ENCODE measurements at places on chromosomes 7 and 10.

- no peak for DNase-seq
Measured at GRCh38 chr7:128399991-128400390, 9.8 kb downstream of the IMPDH1 start.

DNA sequence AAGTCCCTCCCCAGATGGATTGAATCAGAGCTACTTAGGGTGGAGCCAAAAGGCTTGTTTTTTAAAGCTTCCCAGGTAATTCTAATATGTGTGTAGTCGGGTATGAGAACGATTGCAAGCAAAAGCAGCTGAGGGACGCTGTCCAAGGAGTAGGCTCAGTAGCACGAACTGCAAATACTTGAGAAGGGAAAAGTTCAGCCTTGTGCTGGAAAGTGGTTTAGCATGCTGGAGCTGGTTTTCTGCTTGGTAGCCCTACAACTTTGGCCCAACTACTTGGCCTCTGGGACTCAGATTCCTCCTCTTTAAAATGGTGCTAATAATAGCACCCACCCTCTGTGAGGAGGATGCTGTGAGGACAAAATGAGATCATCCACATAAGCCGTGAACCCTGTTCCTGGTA is 76.2 kb downstream of the AHR start:
- no peak for DNase-seq

DNA sequence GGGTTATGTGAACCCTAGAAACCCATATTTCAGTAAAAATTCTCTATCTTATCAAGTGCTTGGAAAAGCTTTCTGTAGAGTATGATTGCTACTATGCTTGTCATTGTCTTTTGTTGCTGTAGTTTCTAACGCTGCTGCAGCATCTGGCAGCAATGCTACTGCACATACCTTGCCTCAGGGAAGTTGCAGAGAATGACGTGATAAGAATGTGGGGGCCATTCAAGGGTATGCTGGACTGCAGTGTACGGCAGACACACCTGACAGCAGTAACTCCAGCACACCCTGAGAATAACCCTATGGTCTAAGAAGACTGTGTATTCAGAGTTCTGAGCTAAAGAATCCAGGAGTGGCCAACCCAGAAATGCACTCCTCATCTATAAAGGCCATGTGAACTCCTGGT is 20.5 kb downstream of the TRIM4 start:
- DNase-seq: no peak

- no peak for DNase-seq
Measured at GRCh38 chr7:51213618-51214017, 103.0 kb downstream of the COBL start.

DNA sequence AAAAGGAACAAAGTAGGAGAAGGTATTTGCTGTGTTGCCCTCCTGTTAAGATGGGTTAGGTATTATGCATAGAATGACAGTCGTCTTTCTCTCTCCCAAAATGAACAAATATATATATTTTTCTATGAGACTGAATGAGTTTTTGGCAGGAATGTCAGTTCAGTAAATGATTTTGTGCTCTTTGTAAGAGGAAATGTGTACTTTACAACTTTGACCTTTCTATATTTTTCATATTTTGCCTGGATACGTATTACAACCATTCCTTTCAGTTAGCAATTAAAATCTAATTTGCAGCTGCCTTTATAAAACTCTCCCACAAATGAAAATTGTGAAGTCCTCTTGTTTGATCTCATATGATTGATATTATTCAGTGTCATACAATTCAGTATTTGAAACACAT is 336.6 kb upstream of the MEOX2 start:
- DNase-seq: no peak

DNA sequence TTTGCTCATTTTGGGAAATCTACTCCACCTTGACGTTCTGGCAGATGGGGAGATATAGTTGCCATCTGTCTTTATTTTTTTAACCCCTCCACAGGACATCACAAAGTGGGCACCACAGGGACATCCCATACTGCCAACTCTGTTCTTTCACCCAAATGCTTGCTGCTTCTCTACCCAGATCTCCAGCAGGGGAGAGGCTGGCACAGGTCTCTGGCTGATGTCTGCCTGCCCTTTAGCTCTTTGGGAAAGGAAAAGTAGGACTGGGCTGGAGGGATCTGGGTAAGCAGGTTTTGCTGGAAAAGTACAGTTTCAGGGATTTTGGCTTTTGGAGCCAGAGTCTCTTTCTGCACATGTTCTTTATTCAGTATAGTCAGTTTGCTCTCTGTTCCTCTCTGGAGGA is 156.7 kb downstream of the ANLN start:
- no peak for DNase-seq

GRCh38 chr10:104880624-104881398 is 239.7 kb downstream of the SORCS3 start:
- DNase-seq: no peak

GRCh38 chr10:129921801-129922597 is 42.1 kb downstream of the EBF3 start:
- DNase-seq: no peak

DNA sequence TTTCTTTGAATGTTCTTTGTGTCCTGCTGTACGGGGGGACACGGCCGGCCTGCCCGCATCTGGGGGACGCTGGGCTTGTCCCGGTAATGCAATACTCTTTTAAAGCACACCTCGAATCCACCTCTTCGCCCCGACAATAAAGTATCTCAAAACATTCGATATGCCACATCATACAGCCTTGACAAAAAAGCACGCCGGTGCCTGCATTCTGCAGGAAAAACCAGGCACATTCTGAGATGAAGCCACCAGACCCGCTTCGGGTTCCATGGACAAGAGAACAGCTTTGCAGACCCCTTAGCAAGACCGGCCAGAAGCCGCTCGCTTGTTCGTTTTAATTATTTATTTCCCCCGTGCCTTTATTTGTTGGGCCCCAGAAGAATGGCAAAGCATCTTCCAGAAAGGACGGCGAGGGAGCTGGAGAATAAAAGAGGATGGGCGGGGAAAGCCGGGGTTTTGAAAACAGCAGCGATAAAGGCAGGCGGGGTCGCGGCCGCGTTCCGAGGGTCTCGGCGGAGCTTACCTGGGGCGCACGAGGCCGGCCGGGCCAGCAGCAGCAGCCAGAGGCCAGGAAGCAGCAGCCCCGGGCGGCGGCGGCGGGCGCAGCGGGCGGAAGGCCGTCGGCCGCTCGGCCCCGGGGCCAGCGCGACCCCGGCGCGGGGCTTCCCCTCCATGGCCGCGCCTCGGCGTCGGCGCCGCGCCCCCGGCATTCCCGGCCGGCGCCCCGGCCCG is 462 bp downstream of the KIAA1549 start:
- no peak for DNase-seq

DNA sequence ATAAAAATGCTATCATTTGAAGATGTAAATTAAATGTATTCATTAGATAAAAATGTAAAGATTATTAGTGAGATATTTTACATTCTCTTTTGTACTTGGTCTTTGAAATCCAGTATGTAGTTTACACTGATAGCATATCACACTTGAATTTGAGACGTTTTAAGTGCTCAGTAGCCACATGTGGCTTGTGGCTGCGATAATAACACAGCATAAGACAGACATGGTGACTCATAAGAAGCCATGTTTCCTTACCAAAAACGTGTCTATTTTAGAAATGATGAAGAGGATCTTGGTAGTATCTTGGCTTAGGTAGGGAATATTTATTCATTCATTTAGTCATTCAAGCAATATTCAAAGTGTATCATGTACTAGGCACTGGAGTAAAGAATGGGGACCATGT is 149.3 kb downstream of the POU6F2 start:
- no peak for DNase-seq

GRCh38 chr7:147721962-147722830 is 868.4 kb upstream of the C7orf33 start:
- DNase-seq: no peak

- no peak for DNase-seq
Measured at GRCh38 chr7:155452505-155453295, 5.2 kb upstream of the EN2 start.

DNA sequence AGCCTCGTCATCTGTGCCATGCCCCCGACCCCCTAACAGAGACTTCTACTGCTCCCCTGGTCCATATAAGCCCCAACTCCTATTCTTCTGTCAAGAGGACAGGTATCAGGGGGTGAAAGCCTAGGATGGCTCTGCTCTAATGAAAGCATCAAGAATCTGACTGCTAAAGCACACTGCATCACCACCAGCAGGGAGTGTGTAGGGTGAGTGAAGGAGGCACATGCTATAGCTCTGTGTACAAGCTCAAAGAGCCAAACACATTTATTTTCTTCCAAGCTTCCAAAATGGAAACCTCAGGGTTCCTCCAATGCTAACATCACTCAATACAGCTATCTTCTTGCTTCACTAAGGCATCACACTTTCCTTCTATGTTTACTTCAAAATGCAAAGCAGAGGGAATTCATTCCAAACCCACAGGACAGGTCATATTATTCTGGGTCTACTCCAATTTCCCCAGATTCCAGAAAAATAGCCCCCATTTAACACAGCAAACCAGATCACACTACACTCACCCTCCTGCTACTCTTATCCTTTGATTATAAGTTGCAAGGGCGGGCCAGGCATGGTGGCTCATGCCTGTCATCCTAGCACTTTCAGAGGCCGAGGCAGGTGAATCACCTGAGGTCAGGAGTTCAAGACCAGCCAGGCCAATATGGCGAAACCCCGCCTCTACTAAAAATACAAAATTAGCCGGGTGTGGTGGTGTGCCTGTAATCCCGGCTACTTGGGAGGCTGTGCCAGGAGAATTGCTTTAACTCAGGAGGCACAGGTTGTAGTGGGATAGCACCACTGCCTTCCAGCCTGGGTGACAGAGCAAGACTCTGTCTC is 36.6 kb downstream of the RHEB start:
- DNase-seq: no peak

GRCh38 chr7:37092548-37092947 is 356.1 kb downstream of the ELMO1 start:
- DNase-seq: no peak

- no peak for DNase-seq
Measured at GRCh38 chr7:36096460-36097095, 56.5 kb upstream of the EEPD1 start.

Measured in esophagus squamous epithelium (tissue), 5 donors.